ENCODE measurements at places on chromosomes 2 and 18.

GRCh38 chr2:8576525-8577167 lies 105.2 kb upstream of the ID2 start:
- peak; percentile 16 for DNase-seq

DNA sequence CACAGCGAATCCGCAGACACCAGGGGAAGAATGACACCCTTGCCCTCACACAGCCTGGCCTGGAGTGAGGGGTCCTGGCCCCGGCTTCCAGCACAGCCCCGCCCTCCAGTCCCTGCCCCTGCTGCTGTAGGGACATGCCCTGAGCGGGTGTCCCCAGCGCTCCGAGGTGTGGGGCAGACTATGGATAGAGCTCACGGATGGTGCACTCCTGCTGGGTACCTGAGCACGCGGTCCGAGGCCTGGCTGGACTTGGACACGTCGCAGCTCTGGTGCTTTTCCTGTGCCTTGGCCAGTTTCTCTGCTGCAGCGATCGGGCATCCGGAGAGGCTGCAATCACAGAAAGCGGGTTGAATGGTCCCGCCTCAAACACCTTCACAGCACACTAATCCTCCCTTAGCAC lies 165.7 kb upstream of the PXDN start:
- no peak for DNase-seq

DNA sequence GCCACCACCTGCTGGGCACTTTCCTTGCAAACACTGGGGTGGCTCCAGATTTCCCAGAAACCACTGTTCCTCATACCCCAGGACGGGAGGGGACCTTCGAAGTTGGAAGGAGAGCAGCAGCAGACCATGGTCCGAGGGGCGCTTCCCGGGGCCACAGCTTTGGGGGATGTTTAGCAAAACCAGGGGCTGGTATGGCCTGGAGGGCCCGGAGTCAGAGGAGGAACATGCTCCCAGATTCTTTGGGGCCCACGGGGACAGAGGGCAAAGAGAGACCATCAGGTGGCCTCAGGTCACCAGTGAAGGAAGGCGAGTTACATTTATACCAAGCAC lies 25.3 kb downstream of the HS6ST1 start:
- no peak for DNase-seq

DNA sequence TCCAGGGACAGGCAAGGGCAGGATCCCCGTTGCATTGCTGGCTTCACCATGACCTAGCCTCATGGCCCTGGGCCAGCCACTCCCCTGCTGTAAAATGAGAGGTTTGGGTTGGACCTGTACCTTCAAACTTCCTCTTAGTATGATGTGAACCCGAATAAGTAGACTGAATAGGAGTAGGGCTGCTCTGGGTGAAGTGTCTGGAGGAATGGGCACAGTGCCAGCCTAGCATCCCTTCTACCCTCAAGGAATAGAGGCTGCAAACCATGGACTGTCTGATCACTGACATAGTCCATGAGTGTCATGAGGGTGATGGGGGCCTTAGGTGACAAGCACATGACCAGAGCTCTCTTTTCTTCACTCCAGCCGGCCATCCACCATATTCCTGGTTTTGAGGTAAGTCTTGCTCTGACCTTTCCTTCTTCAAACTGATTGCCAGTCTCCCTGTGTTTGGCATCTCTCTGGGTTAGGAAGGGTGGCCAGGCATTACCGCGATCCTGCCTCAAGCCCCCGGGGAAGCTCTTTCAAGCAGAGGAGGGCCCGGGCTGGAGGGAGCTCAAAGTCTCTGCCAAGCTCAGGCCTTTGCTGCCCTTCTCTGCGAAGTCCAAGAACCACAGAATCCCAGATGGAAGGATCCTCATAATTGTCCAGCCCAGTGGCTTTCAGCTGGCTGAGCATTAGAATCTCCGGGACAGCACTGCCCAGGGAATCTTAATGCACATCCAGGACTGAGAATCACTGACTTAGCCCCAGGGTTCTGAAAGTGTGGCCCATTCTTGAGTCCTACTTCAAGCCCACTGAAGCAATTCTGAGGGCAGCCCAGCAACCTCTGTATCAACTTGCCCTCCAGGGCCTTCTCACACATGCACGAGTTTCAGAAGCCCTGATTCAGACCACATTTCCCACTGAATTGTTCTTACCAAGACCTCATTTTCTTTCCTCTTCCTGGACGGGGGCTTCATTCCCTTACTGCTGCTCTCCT lies 148.1 kb downstream of the DYSF start:
- no peak for DNase-seq

DNA sequence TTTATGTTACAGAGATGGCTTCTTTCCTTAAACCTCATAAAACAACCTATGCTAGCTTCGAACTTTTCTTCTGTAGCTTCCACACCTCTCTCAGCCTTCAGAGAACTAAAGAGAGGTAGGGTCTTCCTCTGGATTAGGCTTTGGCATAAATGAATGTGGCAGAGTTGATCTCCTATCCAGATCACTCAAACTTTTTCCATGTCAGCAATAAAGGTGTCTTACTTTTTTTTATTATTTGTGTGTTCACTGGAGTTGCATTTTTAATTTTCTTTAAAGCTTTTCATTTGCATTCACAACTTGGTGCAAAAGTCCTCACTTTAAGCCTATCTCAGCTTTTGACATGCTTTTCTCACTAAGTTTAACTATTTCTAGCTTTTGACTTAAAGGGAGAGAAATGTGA lies 66.0 kb downstream of the LANCL1 start:
- DNase-seq: no peak

DNA sequence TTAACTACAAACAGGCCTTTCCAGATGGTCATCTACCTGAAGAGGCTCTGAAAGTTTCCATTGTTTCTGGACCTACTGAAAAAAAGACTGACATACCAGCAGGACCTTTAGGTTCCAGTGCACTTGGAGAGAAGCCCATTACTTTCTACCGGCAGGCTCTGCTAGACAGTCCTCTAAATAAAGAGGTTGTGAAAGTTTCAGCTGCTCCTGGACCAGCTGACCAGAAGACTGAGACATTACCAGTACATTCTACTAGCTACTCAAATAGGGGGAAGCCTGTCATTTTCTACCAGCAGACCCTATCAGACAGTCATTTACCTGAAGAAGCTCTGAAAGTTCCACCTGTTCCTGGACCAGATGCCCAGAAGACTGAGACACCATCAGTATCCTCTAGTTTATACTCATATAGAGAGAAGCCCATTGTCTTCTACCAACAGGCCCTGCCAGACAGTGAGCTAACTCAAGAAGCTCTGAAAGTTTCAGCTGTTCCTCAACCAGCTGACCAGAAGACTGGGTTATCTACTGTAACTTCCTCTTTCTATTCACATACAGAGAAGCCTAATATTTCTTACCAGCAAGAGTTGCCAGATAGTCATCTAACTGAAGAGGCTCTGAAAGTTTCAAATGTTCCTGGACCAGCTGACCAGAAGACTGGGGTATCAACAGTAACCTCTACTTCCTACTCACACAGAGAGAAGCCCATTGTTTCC lies 65.8 kb downstream of the ALMS1 start:
- DNase-seq: no peak

DNA sequence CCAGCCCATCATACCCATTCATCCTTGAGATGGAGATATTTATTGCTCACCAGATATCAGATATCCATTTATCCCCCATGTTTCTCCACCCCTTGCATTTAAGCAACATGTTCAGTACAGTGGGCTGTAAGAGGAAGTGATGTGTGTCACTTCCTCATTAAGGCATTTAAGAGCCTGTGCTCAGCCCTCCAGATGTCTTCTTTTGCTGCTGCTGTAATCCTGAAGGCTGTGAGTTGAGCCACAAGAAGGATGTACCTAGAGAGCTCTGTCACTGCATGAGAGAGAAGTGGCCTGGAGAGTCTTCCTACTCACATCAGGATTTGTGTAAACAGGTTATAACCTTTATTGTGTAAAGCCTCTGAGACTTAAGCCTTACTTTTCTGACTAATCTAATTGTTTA lies 151.8 kb upstream of the UNC80 start:
- no peak for DNase-seq

All from activated CD4-positive, alpha-beta T cell treated with anti-CD3 and anti-CD28 coated beads, Interleukin-2, amount 50 U/mL, for 1 hour (primary cell).